Dorsolateral prefrontal cortex (tissue), 122 donors: ENCODE measurements at places on chromosomes 12 and 14.

DNA sequence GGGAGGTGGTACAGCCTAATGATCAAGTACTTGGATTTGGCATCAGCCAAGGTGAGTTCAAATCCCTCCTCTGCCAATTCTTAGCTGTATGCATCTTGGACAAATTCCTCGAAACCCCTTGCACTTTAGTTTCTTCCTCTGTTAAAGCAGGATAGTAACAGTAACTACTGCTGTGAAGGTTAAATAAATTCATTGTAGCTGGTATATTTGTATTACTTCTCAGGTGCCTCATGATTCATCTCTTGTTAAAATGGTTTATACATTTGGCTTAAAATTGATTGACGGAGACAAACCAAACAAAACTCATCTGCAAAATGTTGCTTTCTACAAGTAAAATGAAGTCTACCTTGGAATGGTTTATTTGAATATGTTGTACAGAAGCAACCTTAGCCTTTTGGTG, 2.3 kb upstream of the PTPRB start:
- DNase-seq: no peak

DNA sequence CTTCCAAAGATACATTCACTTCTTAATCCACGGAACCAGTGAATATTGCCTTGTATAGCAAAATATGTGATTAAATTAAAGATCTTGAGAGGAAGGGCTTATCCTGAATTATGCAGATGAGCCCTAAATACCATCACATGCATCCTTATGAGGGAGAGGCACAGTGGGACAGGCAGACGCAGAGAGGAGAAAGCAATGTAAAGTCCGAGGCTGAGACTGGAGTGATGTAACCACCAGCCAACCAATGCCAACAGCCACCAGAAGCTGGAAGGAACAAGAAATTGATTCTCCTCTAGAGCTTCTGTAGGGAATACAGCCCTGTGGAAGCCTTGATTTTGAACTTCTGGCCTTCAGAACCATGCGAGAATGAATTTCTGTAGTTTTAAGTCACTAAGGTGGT, 44.5 kb upstream of the COCH start:
- DNase-seq: no peak

DNA sequence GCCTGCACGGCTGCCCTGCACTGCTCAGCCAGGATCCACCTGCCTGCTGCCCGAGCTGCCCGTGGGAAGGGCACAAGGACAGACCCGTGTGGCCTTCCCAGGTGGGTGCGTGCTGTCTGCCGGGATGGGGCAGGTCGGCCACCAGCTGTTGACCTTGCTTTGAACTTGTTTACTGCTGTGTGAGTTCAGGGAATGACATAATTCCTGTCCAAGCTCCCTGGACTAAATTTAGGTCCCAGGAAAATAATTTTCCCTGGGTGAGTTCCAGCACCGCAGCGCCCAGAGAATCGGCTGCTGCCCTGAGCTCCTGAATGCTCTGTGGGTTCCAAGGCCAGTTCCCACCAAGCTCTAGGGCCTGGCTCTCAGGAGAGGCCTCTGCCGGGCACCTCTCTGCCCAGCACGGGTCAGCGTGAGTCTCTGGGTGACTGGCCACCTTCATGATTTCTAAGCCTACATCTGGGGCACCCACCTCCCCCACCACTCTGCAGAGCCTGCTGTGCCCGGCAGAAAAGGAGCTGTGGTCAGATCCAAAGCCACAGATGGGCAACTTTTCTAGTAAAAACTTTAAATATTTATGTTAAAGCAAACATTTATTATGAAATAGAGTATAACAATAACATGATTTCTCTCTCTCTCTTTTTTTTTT, 27.2 kb upstream of the MLXIP start:
- peak; percentile 23 for DNase-seq

- DNase-seq: no peak
Observed at GRCh38 chr12:91056488-91056887, 1.3 kb downstream of the KERA start.

- no peak for DNase-seq
Observed at GRCh38 chr12:108441549-108441948, 73.5 kb upstream of the FICD start.

DNA sequence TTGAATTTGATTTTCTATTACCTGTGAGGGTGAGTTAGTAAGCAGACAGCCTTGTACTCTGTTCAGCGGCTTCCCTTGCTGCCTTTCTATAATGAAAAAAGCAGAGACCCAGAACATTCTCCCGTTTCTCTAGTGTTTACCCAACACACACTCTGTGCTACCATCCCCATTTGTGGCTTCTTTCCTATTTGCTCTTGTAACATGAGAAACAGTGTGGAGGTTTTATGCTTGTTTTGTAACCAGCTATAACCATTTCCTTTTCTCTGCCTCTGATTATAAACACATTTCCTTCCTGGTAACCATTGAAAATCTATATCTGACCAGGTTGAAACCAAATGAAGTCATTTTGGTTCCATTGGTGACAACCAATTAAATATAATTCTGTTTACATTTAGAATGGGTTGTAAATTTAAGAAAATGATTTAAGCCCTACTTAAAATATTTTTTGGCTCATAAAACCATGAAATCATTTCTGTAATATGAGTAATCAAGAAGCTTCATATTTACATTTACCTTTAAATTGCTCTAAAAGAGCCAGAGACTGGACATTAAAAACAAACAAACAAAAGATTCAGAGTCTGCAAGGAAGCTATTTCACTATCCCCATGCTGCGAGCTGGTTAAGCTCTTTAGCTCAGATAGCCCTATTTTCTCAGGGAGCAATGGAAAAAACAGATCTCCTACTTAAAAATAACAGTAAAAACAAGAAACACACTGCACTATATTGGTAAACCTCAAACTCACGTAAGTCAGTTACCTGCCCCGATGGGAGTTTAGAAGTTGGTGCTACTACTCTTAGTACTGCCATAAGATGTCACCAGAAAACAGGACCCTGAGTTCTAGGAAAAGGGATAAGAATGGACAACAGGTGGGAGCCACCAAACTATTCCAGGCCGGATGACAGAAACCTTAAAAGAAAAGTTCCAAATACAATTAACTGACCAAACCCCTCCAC, 206.5 kb upstream of the EEA1 start:
- no peak for DNase-seq

DNA sequence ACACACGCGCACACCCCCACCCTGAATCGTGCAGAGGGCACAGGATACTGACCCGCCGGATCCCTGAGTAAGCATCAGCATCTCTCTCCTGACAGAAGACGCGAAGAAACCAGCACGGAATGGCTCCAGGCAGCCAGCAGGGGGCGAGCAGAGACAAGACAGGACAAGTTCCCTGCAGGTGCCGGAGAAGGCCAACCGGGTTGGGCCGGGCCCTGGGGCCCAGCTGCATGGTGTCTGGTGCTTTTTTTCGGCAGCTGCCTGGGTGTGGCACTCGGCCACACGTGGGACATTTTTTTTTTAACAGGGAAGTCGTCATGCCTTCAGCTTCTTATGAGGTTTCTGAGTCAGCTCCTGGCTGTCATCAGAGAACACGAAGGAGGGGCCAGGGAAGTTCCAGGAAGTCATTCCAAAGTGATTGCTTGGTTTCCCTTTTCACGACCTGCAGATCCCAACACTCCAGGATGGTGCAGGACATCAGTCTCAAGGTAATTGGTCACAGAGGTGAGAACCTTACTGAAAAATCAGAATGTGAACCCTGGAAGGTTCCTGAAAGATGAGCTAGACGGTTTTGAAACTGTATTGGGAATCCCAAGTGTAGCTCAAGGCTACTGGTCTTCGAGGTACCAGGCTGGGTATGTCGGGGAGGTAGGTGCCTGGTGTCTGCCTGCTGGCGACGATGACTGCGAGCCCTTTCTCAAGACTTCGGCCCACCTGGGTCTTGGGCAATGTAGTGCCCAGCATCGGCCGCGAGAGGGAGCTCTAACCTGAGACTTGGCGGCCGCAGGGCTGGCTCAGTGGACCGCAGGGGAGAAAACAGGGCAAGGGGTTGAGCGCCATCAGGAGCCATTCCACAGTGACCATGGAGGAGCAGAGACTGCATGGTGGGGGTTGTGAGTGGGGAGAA, 190.8 kb upstream of the PRMT8 start:
- peak; percentile 90 for DNase-seq

- no peak for DNase-seq
Observed at GRCh38 chr12:16599081-16599480, 6.9 kb downstream of the LMO3 start.

DNA sequence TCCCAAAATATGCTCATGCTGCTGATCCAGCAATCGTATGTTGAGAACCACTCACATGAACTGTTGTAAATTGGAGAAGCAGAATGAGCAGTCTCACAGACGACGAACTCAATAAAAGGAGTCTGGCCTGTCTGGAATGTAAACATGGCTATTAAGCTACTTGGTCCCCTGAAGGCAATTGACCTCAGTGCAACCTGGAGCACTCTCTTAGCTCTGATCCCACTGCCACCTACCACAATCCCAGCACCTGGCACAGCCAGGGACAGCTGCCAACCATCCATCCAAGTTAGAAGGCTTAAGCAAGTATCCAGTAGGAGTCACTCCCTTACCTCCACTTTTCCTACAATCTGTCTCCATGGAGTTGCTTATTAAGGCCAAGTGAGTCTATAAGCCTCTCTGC, 406.9 kb upstream of the CLEC14A start:
- no peak for DNase-seq

GRCh38 chr14:43651185-43651787, 855.8 kb downstream of the FSCB start:
- DNase-seq: no peak

DNA sequence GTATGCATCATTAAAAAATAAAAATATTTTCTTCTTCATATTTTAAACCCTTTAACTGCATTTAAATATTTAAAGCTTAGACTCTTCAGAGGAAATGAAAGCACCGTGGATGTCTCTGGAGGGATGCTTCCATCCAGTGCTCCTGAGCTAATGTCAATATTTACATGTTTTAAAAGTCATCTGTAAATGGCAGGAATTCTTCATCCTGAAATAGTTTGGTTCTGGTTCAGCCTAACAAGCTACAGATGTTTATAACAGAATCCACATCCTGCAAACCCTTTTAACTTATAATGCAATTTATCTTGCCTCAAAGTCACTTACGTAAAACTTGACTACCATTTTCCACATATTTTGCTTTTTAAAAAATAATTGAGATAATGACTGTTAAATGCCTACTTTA, 1207.3 kb downstream of the SLC16A7 start:
- no peak for DNase-seq
